ENCODE measurements at places on chromosomes 1 and 21. TPM values are rescaled to one million over a fixed set of nuclear protein-coding genes. Genes with fewer than 3 reads are reported as not detected.

GRCh38 chr1:96522927-96523326, 198.7 kb upstream of the PTBP2 start:
- no peak for DNase-seq

GRCh38 chr1:153513023-153513422, 22.8 kb downstream of the S100A6 start:
- no peak for DNase-seq

GRCh38 chr1:54156201-54156600, 3.4 kb upstream of the CDCP2 start:
- DNase-seq: no peak

DNA sequence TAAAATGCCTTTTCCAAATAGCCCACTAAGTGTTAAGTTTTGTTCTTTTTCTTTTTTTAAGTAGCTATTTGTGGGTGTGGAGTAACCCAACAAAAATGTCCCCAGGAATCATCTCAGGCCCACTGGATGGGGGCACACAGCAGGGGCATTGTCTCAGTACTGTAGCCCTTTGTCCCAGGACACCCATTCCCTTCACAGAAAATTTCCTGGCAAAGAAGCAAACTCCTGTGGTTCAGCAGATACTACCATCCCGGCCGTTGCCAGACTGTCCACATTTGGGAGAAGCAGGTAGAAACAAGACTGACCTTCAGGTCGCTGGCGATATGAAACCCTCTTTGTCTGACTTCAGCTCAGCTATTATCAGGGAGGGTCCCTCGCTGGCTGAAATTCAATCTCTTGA, 23.7 kb upstream of the SRRM1 start:
- DNase-seq: no peak

- DNase-seq: no peak
Measured at GRCh38 chr1:68140536-68140935, 90.1 kb upstream of the DIRAS3 start.

- no peak for DNase-seq
Measured at GRCh38 chr1:155973723-155974122, 4.6 kb downstream of the ARHGEF2 start.

- DNase-seq: no peak
Measured at GRCh38 chr21:30613836-30614235, at the start of gene KRTAP6-1. TSS of gene KRTAP6-1 (minus strand) at chr21:30613930. CDS start at chr21:30613904, 26 bp downstream.

- no peak for DNase-seq
Measured at GRCh38 chr1:1756661-1757421, 21.4 kb downstream of the NADK start.

DNA sequence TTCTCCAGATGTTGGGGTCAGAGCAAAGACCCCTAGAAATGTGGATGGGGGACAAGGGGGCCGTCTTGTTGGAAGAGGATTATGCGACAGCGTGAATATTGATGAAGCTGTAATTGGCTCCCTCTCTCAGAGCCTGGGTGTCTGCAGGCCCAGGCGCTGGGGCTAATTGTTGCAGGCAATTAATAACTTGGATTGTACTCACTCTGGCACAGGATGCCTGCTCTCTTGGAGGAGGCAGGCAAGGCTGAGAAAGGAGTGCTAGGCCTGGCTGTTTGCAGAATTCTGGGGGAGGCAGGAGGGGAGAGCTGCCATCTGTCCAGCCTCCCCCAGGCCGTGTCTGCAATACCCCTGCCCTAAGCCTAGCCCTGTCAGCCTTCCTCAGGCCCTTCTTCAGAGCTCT, 4.1 kb upstream of the DISP3 start:
- no peak for DNase-seq

GRCh38 chr1:51924455-51924854, 45.9 kb upstream of the NRDC start:
- DNase-seq: no peak

DNA sequence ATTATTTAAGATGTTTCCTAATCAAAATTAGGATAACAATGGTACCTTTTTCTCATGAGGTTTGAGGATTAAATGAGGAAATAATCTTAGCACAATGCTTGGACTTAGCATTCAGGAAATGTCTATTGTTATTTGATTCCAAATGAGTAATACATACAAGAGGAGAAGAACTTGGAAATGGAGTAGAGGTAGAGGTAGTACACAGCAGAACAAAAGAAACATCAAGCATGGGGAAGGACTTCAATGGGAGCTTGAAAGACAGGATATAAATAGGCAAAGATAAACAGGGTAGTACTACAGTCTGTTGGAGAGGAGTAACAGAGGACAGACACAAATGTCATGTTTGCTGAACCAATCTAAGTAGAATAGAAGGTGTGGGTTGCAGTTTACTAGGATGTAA, 59.5 kb upstream of the RGS2 start:
- no peak for DNase-seq

DNA sequence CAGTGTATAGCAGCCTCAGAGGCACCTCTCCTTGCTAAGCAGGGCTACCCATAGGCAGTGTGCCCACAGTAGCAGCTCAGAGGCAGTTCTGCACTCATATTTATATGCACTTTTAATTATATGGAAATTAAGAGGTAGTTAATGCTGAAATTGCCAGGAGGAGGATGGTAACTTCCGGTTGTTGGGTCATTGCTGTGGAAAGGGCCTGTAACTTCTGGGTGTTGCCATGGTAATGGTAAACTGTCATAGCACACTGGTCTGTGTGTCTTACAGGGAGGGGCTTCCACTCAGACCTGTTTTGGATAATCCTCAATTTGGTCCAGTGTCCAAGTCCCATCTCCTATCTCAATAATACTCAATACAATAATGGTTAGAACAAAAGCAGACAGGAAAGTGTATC, 7.6 kb downstream of the CFH start:
- DNase-seq: no peak

DNA sequence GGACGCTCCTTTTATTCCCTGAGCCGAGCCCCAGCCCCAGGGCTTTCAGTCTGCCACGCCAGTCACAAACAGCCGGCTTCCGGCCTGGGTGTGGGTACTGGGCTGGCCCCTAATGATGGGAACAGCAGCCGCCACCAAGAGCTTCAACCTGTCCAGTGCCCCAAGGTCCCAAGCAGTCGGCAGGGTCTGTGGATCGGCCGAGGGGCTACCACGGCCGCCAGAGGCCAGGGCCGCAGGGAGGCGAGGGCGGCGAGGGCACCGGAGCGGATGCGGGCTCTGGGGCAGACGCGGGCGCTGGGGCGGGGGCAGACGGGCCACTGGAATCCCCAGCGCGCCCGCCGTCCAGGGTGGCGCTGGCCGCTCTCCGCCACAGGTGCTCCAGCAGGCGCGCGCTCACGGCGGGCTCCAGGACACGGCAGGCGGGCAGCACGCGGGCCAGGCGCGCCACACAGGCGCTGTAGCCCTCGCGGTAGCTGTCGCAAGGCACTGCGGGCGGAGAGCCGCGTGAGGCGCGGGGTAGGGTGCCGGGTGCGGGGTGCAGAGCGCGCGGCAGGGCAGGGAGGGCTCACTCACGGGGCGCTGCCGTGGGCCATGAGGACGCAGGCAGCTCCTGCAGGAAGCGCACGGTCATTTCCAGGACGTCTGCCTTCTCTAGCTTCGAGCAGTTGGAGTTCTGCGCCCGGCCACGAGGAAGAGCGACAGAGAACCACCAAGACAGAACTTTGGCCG, 887 bp downstream of the HES2 start:
- DNase-seq: no peak

DNA sequence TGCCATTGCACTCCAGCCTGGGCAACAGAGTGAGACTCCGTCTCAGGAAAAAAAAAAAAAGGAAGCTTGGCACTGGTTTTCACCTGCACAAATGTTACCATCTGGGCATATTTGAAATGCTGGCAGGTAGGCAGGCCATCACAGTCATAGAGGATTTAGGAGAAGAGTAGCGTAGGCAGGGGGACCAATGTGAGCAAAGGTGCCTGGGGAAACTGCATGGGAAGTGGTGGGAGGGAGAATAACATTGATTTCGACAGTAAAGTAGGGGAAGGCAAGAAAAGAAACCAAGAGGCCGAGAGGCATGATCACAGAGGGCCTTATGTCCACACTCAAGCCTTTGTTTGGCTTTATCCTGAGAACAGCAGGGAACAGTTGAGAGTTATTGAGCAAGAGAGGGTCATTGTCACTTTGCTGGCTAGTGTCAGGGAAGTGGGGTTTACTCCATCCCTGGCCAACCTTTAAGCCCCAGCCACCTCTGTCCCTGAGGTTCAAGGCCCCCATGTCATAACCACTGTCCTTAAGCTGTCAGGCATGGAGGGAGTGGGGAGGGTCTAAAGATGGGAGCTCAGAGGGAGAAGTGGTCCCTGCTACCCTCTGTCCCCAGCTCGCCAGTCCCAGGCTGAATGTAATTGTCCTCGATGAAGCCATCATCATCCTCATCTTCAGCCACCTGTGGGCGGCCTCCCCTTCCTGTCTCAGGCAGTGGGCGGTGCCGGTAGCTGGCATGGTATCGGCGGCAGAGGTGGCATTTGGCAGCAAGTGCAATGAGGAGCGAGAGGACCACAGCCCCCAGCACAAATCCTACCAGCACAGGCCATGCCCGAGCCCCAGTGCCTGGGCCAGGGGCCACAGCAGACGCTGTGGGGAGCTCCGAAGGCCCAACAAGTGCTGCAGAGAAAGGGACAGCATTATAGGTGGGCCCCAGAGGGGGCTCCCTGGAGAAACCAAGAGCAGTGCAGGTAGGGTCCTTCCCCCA, 2.9 kb downstream of the C1orf210 start:
- DNase-seq: peak; percentile 71

- no peak for DNase-seq
Measured at GRCh38 chr21:16821588-16821987, 691.3 kb upstream of the CXADR start.

DNA sequence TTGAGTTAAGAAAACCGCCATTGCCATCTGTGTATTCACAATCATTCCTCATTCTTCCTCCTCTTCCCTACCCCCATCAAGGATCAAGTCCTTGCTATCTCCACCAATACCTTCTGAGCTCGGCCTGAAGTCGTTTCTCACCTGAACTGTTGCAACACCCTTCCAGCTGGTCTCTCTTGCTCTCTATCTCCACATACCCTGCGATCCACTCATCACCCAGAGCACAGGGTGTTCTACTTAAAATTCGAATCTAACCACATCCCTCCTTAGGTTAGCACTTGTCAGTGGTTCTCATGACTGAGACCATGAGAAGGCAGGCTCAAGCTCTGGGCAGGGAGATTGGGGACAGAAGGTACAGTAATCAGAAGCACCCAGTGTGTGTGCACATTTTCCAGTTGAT, 4.6 kb downstream of the IVL start:
- no peak for DNase-seq

DNA sequence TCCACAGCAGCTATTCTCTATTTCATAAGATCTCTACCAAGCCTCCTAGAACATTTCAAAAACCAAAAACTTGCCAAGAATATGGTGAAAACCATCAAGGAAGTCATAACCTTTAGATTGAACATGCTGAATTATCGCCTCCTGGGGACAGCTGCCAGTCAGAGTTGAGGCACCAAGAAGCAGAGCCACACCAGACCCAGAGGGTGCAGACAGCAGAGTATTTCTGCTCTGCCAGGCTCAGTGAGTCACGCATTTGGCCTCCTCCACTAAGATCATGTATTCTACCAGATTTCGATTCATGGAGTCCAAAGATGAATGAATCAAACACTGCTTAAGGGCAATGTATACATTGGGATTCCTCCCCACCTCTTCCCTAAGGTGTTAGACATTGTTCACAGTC, 2.1 kb downstream of the F3 start:
- no peak for DNase-seq

- DNase-seq: no peak
Measured at GRCh38 chr1:230696722-230697437, 17.0 kb downstream of the AGT start.

DNA sequence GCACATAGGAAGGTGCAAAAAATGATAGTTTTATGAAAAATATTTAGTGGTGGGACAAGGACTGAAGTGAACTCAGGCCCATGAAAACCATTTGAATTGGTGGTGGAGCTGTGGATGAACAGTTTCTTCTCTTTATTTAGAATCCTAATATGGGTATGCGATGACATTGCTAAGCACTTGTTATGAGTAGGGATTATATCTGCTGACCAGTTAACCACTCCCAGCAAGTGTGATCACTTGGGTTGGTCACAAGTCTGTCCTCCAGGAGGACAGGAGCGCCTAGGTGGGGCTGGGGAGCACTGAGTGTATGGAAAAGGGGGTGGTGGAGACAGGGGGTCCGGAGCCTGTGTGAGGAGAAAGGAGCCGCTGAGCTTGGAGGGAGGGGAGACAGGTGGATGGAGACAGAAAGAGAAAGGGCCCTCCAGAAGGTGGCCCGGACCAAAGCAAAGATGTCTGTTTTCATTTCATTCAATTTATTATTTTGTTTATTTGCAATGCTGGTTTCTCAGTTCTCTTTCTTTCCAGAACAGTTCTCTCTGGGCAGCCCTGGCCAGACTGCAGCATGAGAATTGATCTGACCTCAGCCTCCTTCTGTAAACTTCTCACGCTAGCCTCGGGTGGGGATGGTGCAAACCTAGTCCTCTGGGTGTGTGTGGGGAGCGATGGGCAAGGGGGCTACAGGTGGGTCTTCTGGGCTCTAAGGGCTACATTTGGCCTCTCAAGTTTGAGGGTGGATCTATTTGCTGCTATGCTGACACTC, 9.9 kb upstream of the ZSCAN20 start:
- no peak for DNase-seq

DNA sequence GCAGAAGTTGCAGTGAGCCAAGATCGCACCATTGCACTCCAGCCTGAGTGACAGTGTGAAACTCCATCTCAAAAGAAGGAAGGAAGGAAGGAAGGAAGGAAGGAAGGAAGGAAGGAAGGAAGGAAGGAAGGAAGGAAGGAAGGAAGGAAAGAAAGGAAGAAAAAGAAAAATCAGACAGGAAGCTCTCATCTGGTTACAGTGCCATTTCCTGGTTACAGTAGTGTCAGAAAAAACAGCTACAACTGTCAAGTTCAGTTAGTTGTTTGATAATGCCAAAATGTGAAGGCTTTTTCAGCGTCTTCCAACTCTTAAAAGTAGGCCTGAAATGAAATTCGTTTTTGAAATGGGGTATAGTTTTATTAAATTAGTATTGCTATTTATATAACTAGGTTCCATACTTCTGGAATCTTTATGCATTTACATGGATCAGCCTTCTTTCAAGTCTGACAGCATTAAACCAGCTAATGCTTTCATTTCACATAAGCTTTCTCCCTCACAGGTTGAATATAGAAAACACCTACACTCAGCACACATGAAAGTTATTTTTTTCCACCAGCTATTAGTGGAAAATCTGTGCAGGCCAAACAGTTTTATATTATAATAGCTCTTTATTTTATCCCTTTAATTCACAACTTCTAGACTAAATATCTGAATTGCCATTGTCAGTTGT, 21.2 kb downstream of the PTPN22 start:
- no peak for DNase-seq

GRCh38 chr1:99749504-99750347, 16.7 kb downstream of the FRRS1 start:
- no peak for DNase-seq

Gene OR2AK2
- not detected for total RNA-seq

Gene S100A1
- total RNA-seq: not detected

Gene PER3
- total RNA-seq: 32.5 TPM

Gene GRHL3
- total RNA-seq: 0.09 TPM

Gene RPS8
- total RNA-seq: 1,251 TPM

Gene PBX1
- 38.8 TPM for total RNA-seq

Gene GJB4
- total RNA-seq: not detected

Gene CD84
- total RNA-seq: 15.3 TPM

Gene TMEM53
- 28.2 TPM for total RNA-seq
